AG10803 (cell line): ENCODE measurements at places on chromosomes 13 and 19.
A peak's percentile ranks its signal among the peaks of the same experiment; 100 is the strongest.

DNA sequence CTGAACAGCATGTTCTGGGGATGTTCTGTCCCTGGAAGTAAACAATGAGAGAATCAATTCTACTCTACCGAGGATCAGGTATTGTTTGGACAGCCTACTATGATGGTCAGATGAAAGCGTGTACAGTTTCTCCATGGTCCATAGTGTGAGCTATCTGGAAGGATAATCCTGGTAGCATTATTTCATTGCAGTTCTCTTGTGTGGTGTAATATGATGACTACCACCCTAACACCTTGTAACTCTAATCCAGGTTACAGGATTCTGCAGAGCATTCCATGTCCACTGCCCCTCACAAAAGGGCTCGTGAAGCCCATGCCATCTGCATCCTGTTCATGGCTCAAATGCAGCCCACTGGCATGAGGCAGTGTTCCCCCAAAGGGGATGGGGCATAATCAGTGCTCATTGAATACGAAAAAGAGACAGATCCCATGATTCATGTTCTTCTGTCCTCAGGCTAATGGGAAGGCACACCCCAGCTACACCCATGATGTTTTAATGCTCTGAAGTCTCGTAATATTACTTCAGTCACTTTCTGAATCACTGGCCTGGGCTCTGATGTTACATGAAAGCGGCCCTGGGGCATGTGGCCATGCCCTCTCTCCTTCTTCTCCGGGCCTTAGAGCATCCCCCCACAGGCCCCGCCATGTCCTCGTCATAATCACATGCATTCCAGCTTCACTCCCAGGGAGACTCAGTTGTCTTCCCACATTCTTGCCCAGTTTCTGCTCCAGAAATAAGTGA is 68.4 kb downstream of the HSPH1 start:
- DNase-seq, result no peak

- DNase-seq, result no peak
Observed at GRCh38 chr19:31717269-31717923, 368.2 kb upstream of the TSHZ3 start.

GRCh38 chr19:12527034-12527836 is 24.0 kb downstream of the ZNF564 start:
- peak; percentile 26 for DNase-seq

DNA sequence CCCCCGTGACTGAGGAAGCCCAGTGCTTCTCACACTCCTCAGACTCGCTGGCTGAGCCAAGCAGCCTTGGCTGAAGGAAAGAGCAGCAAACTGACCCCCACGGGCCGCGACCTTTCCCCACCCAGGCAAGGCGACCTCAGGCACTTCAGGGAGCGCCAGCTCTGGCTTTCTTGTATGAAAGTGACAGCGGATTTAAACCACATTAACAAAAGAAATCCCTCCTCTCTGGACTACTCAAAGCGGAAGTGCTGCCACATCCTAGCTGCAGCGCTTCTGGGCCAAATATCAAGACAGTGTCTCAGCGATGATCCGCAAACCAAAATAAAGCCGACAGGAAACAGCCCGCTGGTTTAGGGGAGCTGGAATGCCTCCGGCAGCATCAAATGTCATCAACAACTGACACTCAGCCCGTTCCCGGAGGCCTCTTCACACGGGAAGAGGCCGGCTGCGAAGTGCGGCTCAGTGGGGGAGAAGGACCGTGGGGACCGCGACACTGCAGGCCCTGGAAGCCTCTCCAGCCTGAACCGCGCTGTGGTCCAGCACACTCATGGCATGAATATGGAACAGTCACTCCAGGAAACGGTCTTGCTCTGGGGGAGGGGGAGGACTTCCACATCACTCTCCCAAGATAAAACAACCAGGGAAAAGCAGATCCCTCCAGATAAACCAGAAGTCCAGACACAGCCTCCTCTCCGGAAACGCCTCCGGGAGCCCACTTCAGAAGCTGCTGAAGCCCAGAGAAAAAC is 1.4 kb downstream of the RASA3 start:
- peak; percentile 88 for DNase-seq

DNA sequence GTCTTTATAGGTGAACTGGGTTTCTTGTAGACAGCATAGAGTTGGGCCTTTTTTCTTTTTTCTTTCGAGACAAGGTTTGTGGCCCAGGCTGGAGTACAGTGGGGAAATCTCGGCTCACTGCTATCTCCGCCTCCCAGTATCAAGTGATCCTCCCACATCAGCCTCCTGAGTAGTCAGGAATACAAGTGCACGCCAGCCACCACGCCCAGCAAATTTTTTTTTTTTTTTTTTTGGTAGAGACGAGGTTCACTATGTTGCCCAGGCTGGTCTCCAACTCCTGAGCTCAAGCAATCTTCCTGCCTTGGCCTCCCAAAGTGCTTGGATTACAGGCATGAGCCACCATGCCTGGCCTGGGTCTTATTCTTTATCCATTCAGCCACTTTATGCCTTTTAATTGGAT is 5.1 kb upstream of the CALM3 start:
- DNase-seq, result no peak

DNA sequence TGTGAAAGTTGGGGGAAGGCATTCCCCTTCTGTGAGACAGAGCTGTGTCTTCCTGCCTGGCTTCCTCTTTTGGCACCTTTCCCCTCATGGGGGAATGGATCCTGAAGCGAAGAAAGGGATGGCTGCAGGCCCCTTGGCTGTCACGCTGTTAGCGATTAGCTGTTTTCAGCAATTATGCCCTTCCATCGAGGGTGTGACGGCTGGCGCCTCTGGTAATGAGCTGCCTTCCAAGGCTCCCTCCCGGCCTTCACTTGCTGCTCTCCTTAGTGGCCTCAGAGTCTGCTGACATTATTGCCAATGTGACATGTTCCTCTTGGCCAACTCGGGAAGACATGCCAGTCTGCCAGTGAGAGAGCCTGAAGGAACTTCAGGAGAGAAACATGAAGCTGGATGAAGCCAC is 162.1 kb downstream of the ZIC5 start:
- DNase-seq, result no peak

GRCh38 chr13:34437873-34438272 is 504.2 kb upstream of the NBEA start:
- no peak for DNase-seq

DNA sequence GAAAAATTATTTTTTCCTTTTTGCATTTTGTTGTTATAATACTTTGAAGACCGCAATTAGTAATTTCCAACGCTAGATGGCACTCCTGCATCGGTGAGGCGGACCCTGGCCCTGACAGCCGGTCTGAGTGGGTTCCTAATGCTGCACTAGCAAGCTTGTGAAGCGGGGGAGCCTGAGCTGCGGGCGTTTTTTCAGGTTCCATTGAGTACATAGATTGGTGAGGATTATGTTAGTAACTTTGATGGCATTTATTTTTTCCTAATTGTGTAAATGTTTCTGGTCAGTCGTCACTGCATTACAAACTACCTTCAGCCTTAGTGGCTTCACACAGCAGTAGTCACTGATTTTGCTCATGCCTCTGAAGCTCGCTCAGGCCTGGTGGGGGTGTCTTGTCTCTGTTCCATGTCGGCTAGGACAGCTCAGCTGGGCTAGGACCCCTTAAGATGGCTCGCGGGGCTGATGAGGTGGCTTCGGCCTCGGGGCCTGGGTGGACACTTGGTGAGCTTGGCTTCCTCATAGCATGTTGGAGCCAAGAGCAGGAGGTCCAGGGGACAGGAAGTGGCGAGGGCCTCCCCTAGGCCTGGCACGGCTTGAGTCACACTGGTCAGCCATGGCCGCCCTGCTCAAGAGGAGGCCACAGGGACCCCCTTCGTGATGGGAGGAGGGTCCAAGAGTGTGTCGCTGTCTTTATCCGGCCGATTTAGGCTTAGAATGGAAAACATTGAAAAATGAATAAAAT is 25.0 kb downstream of the ERCC5 start:
- DNase-seq, result peak; percentile 58

- no peak for DNase-seq
Observed at GRCh38 chr19:10520652-10521318, 3.5 kb upstream of the S1PR5 start.

DNA sequence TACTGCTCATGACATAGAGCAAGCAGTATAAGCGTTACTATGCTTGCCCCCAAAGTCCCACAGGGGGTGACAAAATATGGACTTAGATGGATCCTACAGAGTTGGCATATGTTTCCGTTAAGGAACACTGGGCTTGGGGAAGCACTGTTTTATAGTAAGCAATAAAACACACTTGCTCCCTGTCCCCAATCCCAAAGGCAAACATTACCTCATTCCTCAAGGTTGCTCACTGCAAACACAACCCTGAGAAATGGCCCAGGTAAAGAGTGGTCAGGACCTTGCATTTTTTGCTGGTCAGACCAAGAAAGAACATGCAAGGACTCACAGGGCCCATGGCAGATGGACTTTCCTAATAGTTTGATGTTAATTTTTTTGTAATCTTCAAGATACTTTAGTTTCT is 32.3 kb downstream of the UGGT2 start:
- DNase-seq, result no peak

DNA sequence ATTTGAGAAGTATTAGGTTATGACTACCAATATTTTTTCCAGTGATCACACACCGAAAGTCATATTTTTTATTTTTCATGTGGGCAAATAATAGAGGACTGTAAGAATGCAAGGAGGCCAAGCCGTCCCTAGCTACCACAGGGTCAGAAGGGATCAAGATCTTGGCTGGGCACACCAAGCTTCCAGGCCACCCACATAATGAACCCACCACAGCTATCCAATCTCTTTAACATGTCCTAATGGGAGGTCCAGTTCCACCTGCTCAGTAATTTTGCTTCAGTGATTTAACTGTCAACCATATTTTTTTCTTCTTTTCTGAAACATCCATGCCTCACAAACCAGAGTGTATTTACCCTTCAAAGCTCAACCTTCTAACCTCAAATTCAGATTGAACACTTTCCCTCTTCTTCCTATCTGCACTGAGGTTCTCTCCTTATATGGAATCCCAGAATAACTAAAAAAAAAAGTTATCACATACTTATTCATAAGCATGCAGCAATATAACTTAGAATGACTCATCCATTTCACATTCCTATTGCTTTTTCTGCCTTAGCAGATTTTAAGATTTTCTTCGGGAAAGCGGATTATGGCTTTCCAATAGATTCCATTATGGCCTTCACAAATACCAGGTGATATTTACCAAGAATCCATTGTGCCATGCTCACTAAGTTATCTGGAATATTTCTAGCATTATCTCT is 12.2 kb downstream of the ARGLU1 start:
- DNase-seq, result no peak

- peak; percentile 47 for DNase-seq
Observed at GRCh38 chr13:114286808-114287207, 5.4 kb downstream of the UPF3A start.

GRCh38 chr19:42086770-42087550 is 11.0 kb downstream of the ZNF574 start:
- DNase-seq, result no peak

GRCh38 chr13:110453797-110454196 is 107.7 kb downstream of the RAB20 start:
- peak; percentile 28 for DNase-seq

- no peak for DNase-seq
Observed at GRCh38 chr19:53294786-53295441, 27.4 kb upstream of the VN1R4 start.

DNA sequence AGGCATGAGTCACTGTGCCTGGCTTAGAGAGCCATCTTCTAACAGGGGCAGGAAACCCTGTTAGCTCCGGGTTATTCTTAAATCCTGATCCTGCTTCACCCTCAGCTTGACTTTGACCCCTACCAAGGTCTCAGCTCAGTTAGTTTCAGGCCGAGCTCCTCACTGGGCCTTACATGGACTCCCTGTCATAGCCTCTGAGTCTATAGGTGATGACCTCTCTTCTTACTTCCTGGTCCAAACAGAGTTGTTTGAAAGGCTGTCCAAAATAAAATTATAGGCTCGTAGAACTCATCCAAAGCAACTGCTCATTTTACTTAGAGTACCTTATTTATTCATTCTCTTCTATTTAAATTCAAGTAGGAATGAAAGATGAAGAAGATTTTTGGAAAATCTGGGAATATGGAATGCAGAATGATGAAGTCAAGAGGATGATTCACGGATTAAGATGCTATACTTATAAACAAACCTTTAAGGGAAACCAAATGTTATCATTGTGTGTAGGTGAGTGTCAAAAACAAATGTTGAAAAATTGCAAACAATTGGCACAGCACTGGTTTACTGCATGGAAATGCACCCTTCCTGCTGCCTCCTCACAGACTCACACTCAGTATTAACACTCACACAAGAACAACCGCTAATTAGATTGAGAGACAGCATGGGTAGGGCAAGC is 174.1 kb downstream of the RGCC start:
- DNase-seq, result peak; percentile 25

DNA sequence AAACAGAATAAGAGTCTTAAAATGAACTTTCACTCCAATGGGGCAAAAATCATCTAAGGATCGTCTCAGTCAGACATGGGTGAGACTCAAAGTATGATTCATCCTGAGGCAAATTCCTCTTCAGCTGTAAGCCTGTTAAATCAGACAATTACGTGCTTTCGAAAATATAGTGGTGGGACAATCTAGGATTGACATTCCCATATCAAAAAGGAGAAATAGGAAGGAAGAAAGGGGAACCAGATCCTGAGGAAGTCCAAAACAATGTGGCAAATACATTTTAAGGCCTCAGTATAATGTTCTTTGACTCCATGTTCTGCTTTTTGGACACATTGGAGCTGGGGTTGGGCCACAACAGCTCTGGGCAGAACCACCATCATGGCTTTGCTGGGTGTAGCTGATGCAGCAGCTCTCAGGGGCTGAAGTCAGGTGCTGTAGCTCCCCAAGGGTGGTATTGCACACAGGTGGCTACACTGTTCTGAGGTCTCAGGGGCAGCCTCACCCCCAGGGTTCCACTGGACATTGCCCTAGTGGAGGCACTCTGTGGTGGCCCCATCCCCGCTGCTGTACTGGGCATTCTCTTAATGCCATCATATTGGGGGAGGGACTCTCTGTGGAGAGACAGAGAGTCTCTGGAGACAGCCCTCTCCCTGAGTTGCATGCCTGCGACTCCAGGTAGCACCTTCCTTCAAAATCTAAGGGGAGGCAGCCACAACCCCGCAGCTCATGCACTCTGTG is 5.7 kb upstream of the FPR3 start:
- DNase-seq, result peak; percentile 25

DNA sequence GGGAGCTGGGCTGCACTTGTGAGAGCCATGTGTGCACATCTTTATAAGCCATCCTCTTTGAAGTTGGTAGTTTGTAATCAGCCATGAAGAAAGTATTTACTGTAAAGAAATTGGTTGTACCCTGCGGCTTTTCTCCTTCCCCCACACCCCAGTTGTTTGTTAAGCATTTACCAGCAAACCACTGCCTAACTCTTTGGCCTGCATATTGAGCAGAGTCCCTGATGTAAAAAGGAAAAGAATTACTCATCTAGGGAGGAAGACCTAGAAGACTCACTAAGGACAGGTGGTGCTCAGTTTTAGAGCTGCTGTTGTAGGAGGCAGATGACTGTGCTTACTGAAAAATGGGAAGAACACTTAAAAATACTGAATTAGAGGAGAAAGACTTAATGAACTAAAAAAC is 245.3 kb downstream of the PCCA start:
- no peak for DNase-seq
